ENCODE measurements at places on chromosomes 5 and 9.

- DNase-seq = no peak
These were observed 398.0 kb downstream of the ENC1 start for GRCh38 chr5:74242516-74242915.

DNA sequence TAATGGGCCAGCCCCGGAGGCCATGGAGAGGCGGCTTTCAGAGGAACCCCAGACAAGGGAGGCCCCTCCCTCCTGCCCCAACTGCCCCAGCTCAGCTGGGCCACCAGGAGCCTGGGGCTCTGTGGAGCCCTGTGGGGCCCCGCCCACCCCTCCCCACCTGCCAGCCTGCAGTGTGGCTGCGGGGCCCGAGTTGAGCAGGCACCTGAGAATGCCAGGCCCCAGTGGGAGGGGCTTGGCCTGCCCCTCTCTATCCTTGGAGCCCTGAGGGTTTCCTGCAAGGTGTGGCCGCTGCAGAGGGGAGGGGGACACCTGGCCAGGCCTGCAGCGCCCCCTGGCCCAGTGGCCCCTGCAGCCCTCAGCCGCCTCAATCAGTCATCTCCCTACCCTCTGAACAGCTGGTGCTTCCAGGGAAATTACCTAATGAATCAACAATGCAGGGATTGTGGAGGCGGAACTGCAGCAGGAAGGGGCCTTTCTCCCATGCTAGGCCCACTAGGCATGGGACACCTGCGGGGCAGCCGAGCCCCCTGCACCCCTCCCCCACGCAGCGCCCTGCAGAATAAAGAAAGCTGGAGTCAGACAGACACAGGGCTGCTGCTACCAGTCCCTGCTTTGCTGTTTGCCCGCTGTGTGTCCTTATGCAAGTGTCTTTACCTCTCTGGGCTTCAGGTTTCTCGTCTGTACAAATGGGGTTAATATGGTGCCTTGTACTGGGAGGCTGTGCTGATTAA, 48.0 kb downstream of the LMX1B start:
- no peak for DNase-seq

DNA sequence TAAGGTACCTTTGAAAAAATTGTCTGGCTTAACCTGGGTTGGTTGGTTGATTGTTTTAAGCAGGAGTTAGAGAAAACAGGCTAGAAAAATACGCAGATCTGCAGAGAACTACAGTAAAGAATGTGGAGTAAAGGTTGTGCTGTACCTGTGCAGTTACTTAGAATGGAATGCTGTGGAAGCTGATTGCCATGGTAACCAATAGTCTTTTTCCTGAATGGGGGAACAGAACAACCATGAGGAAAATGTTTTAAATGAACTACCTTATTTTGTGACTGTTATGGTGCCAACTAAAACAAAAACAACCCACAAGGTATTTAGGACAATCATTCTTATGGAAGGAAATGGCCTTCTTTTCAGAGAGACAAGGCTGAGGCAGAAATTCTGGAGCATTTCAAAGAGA, 4.8 kb upstream of the HOMER1 start:
- DNase-seq = no peak

- DNase-seq = no peak
These were observed 35.2 kb downstream of the DCAF10 start for GRCh38 chr9:37835821-37836220.

- DNase-seq = no peak
These were observed 276.8 kb upstream of the CLINT1 start for GRCh38 chr5:158135682-158136179.

- DNase-seq = no peak
These were observed 2.7 kb downstream of the IL31RA start for GRCh38 chr5:55853818-55854217.

DNA sequence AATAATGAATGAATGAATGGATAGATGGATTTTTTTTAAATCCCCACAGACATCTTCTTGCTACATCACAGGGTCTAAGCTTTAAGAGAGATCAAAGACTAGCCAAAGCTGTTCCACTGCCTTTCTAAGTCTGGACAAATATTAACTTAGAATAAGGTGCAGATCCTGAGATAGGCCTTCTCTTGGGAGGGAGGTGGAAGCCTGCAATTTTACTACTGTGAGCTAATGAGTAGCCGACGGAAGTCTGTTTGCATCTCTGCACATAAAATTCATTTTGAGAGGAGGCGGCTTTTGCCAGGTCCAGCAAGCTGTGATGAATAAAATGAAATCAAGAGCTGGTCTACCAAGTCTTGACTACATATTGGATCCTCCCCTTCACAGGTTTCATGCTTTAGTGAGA, 484.9 kb downstream of the TMEM38B start:
- no peak for DNase-seq

DNA sequence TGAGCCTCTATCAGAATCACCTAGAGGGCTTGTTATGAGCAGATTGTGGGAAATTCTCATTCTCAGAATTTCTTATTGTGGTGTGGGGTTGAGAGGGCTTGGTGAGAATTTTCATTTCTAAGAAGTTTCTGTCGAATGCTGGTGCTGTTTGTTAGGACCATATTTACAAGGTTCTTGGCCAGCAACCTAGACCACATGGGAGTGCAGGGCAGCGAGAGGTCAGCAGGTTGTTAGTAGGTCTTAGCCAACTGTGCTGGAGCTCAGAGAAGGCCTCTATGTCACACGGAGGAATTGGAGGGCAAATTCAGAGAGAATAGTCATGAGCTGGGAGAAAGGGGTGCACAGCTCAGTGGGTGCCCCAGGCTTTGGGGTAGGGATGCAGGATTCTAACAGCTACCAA, 357.0 kb downstream of the LRRC70 start:
- DNase-seq = no peak

DNA sequence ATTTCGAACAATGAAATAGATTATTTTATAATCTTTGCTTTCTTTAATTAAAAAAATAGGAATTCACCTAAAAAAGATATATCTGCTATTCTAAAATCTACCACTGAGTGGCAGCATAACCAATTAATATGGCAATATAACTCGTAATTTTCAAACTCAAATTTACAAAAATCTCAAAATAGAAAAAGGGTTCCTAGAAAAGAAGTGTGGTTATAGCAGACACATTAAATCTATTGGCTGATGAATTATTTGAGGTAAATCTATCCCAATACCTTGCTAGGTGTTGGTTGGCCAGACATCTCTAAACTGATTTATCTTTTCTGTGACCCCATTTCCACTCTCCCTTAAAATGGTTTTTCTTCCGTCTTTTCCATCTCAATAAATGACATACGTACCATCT, 30.2 kb upstream of the NRG2 start:
- peak; percentile 13 for DNase-seq

Data from thymus (tissue), 14 donors.